ENCODE measurements at places on chromosomes 16 and 17. TPM values are rescaled to one million over a fixed set of nuclear protein-coding genes. Genes with fewer than 3 reads are reported as not detected.

RGS11 gene
- 2.3 TPM for total RNA-seq

KRTAP4-4 gene
- total RNA-seq: not detected

DNAH2 gene
- total RNA-seq: 0.56 TPM

DBNDD1 gene
- total RNA-seq: 2.3 TPM

POLR3E gene
- 43.5 TPM for total RNA-seq

EVI2A gene
- 4.5 TPM for total RNA-seq

ABAT gene
- 1.9 TPM for total RNA-seq

SYT17 gene
- under 0.01 TPM for total RNA-seq

GPR139 gene
- not detected for total RNA-seq

KCNJ18 gene
- total RNA-seq: not detected

C16orf96 gene
- under 0.01 TPM for total RNA-seq

LITAFD gene
- total RNA-seq: not detected

BCO1 gene
- total RNA-seq: not detected

TIMM22 gene
- 20.3 TPM for total RNA-seq

STH gene
- not detected for total RNA-seq

UNC13D gene
- total RNA-seq: 0.19 TPM

CACNG3 gene
- total RNA-seq: not detected

TSR3 gene
- 60.6 TPM for total RNA-seq

RAB37 gene
- 0.19 TPM for total RNA-seq

SLC5A11 gene
- total RNA-seq: not detected

SDR42E2 gene
- not detected for total RNA-seq

MNT gene
- total RNA-seq: 5.8 TPM

USP32 gene
- 46.0 TPM for total RNA-seq

TBX21 gene
- not detected for total RNA-seq

CNGB1 gene
- not detected for total RNA-seq

DNAAF1 gene
- not detected for total RNA-seq

DRC3 gene
- total RNA-seq: 0.38 TPM

NAGS gene
- total RNA-seq: 0.96 TPM

SLC16A5 gene
- total RNA-seq: 6.2 TPM

NPIPA8 gene
- not detected for total RNA-seq

ABCA9 gene
- 17.8 TPM for total RNA-seq

TBC1D3I gene
- total RNA-seq: not detected

KRT14 gene
- 0.38 TPM for total RNA-seq

TP53TG3F gene
- not detected for total RNA-seq

MFSD11 gene
- 36.1 TPM for total RNA-seq

VAT1L gene
- 3.7 TPM for total RNA-seq

NME1 gene
- total RNA-seq: 293 TPM

CCL14 gene
- total RNA-seq: not detected

NACA2 gene
- not detected for total RNA-seq

KRTAP4-1 gene
- total RNA-seq: not detected

ATP2C2 gene
- not detected for total RNA-seq

ACSM3 gene
- 0.58 TPM for total RNA-seq

CNTNAP1 gene
- total RNA-seq: 15.0 TPM

BAIAP3 gene
- total RNA-seq: 0.38 TPM

CDT1 gene
- total RNA-seq: 3.9 TPM

FOXJ1 gene
- not detected for total RNA-seq

ODAD4 gene
- total RNA-seq: 0.56 TPM

TAF1C gene
- 16.9 TPM for total RNA-seq

NDUFB10 gene
- total RNA-seq: 84.0 TPM

MEOX1 gene
- not detected for total RNA-seq

TNFRSF17 gene
- total RNA-seq: not detected

KCTD19 gene
- not detected for total RNA-seq

XYLT1 gene
- total RNA-seq: 9.4 TPM

All from regular cardiac myocyte (primary cell).